Right hindlimb (tissue), 1 donor: ENCODE measurements at places on chromosomes 13 and 19.

- DNase-seq: no peak
Measured at GRCh38 chr19:32869966-32870573, 503 bp upstream of the SLC7A9 start.

DNA sequence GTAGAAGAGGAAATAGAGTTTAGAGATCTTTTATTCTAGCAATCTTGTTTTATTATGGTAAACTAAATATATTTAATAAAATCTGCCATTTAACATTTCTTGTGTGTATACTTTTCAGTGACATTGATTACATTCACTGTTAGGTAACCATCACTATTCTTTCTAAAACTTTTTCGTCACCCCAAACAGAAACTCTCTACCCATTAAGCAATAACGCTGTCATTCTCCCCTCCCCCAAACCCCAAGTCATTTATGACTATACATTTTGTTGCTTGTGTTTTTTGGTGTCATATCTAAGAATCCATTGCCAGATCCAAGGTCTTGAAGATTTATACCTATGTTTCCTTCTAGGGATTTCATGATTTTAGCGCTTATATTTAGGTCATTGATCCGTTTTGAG, 10.6 kb downstream of the URI1 start:
- no peak for DNase-seq

GRCh38 chr13:40485611-40486517, 180.6 kb downstream of the FOXO1 start:
- DNase-seq: no peak

- peak; percentile 58 for DNase-seq
Measured at GRCh38 chr19:54364775-54365257, at the start of gene LAIR1. TSS of gene LAIR1 (minus strand) at chr19:54364931. CDS start at chr19:54364804, 127 bp downstream.

DNA sequence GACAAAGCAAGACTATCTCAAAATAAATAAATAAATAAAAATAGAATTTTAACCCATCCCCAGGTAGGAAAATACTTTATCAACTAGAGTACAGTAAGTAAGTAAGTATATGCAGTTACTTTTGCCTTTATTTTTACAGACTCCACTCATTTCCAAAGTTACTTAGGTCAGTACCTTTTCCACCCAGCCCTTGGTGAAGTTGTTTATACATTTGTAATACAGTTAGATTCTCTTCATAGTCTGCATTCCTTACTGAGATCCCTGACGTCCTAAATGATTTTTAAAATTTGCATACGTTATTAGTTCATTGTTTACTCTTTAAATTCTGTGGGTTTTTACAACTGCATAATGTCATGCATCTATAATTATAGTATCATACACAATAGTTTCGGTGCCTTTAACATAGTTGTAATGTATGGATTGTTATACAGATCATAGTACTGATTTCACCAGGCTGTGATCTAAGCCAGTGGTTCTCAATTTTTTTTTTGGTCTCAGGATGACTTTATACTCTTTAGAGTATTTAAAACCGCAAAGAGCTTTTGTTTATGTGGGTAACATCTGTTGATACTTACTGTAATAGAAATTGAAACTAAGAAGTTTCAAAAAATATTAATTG, 10.4 kb downstream of the SETDB2 start:
- DNase-seq: no peak

DNA sequence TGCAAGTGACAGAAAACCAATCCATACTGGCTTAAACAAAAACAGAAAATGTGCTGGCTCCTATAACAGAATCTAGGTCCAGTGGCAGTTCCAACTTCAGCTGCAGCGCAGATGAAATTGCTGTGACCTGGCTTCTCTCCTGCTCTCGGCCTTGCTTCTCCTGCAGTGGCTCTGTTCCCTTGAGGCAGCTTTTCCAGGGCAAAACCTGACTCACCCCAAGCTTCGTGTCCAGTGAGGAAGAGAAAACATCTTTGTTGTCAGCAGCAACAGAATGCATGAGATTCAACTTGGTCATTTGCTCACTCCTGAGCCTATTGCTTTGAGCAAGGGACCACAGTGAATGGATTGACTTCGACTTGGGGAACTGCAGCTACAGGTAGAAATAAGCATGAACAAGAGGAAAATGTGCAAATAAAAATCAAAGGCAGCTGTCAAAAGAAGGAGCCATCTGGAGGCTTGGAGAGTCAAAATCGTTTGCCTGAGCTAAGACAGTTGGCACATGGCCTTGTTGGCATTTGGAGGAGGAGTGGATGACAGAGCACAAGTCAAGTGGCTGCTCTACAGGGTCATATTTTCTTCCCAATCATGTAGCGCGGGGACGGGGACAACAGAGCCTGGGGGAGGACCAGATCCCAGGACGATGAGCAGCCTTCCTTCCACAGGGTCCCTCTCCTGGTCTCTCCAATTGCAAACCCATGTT, 523.4 kb downstream of the FGF9 start:
- no peak for DNase-seq
